Pancreas (tissue), 10 donors: ENCODE measurements at places on chromosomes 3 and 15.

DNA sequence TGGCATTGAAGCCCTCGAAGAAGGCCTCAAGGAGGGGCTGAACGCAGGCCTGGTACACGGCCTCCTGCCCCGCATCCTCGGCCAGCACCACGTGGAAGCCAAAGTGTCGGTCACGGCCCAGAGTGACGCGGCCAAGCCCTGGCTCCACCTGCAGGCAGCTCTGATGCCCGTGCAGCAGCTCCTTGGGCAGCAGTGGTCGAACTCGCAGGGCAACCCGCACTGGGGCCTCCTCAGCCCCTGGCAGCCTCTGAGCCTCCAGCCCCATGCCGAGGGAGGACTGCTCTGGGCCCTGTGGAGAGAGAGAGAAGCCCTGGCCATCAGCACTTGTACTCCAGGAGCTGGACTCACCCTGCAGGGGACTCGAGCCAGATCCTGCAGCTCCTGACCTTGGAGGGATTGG lies 2.6 kb downstream of the KIF7 start:
- DNase-seq: no peak

DNA sequence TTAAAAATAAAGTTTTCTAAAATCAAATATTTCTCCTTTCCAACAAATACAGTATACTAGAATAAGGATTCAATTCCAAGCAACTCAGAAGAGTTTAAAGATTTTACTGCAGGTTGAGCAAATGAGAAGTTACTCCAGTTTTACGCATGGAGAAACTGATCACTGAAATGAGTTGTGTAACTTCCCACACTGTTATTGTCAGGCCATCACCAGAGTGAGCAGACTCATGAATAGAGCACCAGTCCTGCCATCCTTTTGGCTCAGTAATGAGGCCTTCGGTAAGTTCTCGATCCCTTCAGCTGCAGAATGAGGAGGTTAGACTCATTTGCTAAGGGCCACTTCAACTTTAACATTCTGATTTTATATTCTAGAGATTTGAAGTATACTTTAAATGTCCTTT lies 48.1 kb downstream of the OSBPL10 start:
- DNase-seq: no peak

DNA sequence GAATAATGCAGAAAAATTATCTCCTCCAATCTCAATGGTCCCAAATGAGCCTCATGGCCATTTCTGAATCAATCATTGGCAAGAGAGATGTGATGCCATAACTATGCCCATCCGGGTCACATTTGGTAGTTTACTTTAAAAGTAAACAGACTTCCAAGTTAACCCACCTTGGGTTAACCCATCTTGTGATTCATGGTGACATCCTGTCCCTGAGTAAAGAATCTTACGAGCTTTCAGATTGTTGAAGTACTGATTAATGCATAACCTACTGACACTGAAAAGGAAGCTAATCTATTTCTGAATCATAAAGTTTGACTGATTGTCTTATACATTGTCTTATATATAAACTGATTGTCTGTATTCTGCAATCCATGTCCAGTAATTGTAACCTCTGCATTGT lies 467.2 kb upstream of the AGTR1 start:
- DNase-seq: no peak

- DNase-seq: no peak
These were observed 16.1 kb upstream of the APH1B start for GRCh38 chr15:63261311-63261710.

GRCh38 chr15:41876007-41876406 lies 17.8 kb downstream of the SPTBN5 start:
- no peak for DNase-seq

DNA sequence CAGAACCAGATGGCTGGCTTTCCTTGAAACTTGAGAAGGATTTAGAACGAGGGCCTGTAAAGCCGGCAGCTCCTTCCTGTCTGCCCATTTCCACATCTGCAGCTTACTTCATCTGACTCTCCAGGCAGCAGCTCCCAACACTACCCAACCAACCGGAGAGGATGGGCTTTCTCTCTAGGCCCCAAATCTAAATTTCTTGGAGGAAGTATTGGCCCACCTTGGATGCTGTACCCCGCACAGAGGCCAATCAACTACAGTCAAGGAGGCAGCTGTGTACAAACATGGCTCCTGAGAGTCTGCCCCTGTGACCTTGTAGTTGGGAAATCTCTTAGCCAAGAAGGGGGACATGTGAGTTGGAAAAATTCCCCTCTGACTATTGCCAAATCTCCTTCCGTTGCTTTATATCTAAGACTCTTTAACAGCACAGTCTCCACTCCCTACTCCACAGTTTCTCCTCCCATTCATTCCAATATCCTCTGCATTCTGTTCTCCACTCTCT lies 8.0 kb upstream of the ACAP2 start:
- DNase-seq: no peak

- peak; percentile 93 for DNase-seq
These were observed at the start of gene ZXDC for GRCh38 chr3:126475413-126476114. Gene ZXDC (minus strand): TSS chr3:126475891. CDS start chr3:126475865, 26 bp downstream.

- DNase-seq: no peak
These were observed 269.8 kb downstream of the RYR3 start for GRCh38 chr15:33580526-33580925.

DNA sequence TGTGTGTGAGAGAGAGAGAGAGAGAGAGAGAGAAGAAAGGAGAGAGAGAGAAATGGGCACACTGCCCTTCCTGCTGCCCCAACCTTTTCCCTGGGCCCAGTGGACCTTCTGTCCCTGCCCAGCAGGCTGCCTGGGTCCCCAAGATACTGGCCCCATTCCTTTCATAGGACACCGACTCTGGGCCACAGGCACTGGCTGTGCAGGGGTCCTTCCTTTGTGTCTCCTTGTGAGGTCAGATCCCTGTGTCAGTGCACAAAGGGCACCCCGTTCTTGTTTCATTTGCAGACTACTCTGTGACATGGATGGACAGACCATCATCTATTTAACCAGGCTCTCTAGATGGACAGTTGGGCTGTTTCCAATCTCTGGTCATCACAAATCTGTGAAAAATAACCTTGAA lies 21.3 kb upstream of the KLF13 start:
- no peak for DNase-seq

- no peak for DNase-seq
These were observed 130.8 kb downstream of the UACA start for GRCh38 chr15:70632491-70633102.

DNA sequence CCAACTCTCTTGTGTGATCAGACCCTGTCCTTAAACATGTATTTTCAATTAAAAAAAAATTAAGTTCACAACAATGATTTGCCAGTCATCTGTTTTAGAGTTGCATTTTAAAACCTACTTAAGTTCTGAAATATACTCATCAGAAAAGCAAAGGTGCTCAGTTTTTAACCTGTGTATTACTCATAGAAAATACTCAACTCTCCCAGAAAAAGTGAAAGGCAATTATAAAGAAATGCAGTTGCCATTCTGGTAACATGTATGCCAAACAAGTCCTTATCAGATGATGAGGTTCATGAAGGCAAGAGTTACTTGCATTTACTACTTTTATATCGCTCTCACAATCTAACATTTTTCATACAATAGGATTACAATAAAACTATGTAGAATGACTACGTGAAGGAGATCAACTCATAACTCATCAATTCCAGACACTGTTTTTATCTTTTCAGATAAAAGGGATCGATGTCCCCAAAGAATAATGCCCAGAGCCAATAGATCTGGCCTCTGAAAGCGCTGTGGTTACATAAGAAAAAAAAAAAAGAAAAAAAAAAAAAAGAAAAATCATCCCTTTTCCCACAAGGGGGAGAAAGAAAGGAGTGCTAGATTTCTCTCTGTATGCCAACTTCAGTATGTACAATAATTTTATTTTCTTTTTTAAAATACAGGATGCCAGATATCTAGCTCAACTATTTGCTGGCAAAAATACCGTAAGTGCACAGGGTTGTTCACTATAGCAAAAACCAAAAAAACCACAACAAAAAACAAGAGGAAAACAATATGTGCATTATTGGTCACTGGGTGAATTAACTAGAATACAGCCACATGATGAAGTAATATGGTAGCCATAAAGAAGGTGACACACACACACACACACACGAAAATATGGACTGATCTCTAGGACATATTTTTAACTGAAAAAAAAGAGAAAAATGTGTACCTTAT lies 137.4 kb downstream of the NR1I2 start:
- no peak for DNase-seq

GRCh38 chr15:47587940-47588802 lies 129.1 kb upstream of the SEMA6D start:
- DNase-seq: no peak

DNA sequence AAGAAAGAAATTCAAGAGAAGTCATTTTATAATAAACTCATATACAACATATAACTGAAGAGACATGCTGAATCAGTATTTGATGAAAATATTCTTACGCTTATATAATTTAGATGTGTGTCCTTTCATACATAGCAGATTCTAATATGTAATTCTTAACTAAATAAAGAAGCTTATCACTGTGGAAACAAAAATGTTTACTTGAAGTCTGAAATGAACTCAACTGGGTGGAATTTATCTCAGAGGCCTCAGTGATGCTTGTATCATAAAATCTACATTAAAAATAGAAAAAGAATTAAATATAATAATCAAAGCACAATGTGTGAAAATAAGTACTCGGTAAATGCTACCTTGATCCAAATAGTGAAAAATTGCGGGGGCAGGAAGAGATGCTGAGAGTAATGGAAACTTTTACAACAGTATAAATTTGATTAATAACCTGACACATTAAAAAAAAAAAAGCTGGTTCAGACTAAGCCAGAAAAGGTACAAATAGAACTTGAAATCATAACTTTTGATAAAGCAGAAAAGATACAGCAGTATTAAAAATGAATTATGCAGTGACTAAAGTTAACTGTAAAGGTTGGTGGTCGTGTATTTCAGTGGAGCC lies 12.0 kb upstream of the CBLB start:
- DNase-seq: no peak

- DNase-seq: no peak
These were observed 243.1 kb downstream of the ADAMTS17 start for GRCh38 chr15:100098705-100099104.

DNA sequence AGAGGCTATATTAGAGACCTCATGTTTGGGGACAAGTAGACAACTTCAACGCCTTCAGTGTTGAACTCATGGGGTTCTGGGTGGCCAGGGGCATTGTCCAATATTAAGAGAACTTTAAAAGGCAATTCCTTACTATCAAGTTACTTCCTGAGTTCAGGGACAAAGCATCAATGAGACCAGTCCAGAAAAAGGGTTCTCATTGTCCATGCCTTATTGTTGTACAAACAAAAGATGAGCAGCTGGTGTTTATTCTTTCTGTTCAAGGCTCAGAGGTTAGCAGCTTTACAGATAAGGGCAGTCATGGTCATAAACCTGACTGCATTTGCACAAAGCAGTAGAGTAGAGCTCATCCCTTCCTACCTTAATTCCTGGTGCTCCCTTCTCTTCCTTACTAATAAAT lies 18.5 kb upstream of the PDHB start:
- no peak for DNase-seq

- DNase-seq: no peak
These were observed 465.0 kb downstream of the EPHB1 start for GRCh38 chr3:135260025-135260424.

DNA sequence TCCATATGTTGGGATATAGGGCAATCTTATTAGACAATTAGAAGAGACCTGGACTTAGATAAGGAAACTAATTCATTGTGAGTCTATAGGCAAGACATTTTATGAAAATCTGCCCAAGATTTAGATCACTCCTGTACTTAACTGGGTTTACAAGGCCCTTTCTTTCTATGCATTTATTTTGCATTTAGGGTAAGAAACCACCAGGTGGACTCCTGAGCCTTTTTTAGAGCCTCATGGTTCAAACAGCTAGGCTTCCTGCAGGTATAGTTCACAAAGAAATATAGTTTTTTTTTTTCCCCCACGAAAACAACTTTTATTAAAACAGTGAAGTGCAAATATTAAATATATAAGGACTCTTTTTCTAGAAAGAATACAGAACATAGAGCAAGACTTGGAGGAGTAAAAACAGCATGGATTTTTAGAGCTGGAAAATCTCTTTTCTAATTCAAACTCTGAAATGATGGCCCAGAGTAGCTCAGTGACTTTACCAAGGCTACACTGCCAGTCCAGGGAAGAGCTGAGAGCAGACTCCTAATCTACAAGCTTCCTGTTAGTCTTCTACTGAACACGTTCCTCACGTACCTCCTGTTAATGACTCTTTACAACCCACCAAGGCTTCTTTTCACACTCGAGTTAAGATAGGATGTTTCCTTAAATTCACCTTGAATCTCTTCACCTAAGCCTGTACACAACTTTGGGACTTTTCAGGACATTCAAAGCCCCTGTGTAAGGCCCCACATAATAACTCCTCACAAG lies 400.9 kb upstream of the ATP11B start:
- no peak for DNase-seq

- DNase-seq: no peak
These were observed 110.5 kb upstream of the ADAMTS9 start for GRCh38 chr3:64798316-64798715.

- DNase-seq: no peak
These were observed 51.9 kb upstream of the GAP43 start for GRCh38 chr3:115571413-115571812.

GRCh38 chr3:178950676-178951075 lies 120.9 kb downstream of the ZMAT3 start:
- DNase-seq: no peak

DNA sequence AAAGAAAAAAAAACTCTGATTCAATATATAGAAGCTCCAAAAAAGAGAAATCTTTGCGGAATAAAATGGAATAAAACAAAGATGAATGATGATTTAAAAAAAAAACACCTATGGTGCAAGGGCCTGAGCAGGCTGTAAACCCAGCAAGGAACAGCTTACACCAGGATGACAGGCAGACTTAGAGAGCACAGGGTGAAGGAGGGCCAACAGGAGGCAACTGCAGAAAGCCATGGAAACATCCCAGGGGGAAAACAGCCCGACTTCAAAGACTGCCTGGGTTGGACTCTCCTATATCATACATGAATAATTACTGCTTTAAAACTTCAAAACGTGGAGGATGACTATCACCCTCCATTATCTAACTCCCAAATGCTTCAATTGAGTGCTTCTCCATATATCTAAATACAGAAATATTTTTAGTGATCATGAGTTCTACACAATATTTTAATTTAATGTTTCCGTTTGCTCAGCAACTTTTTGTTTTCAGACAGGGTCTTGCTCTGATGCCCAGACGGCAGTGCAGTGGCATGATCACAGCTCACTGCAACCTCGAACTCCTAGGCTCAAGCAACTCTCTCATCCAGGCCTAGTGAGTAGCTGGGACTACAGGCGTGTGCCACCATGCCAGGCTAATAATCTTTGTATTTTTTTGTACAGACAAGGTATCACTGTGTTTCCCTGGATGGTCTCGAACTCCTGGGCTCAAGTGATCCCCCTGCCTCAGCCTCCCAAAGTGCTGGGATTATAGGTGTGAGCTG lies 456.2 kb downstream of the TBL1XR1 start:
- DNase-seq: no peak

DNA sequence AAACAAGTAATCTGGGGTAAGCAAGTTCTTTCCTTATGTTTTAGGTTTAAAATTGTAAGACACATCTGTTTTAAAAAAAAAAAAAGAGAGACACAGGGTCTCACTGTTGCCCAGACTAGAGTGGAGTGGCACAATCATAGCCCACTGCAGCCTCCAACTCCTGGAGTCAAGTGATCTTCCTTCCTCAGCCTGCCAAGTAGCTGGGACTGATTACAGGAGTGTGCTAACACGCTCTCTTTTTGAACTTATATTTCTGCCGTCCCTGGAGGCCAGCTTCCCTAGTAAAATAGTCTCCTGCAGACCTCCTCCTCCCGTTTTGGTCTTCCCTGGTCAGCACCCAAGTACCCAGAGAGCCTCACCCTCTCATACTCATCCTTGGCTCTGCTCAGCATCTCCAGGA lies 35.5 kb downstream of the DCP1A start:
- no peak for DNase-seq

GRCh38 chr3:26799679-26800317 lies 177.2 kb downstream of the LRRC3B start:
- no peak for DNase-seq
